ENCODE measurements at places on chromosomes 16 and 17.

DNA sequence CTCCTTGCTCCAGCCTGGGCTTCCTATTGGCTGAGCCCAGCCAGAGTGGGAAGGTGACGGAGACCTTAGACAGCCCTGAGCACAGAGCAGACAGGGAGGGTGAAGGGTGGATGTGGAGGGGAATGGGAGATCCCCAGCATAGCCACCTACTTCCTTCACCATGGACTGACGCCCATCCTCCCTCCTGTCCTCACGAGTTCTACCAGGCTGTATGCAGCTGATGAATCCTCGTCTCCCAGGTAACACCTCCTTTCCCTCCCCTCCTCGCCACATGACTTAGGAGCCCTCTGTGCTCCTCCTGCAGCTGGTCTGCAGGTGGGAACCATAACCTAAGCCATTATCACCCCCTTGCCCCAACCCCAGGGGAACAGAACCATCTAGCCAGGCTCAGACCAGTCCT is 9.0 kb upstream of the CRHR1 start:
- DNase-seq = no peak

- DNase-seq = no peak
Measured at GRCh38 chr17:35801583-35802224, 6.3 kb upstream of the MMP28 start.

- no peak for DNase-seq
Measured at GRCh38 chr16:2953706-2954627, 10.1 kb upstream of the KREMEN2 start.

DNA sequence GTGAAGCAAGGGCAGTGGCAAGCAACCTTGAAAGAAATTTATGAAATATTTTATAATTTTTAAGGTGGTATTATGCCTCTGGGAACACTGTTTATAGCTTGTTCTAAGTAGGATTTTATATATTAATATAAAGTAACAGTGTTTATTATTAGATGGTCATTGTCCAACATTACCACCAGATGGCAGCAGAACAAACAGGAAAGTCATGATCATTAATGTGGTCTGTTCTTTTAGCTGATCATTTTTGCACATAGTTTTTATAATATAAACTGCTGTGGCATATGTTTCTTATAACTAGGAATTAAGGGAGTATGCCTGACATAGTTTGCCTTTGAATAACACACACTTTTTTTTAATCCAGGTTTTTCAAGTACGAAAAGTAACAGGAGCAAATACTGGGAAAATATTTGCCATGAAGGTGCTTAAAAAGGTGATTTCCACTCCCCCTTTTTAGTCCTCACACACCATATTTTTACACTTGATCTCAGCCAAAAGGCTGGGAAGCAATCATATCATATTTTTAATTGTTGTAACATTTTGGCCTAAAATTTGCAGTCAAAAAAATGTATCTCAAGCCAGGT is 21.4 kb downstream of the RPS6KB1 start:
- DNase-seq = peak; percentile 24

- no peak for DNase-seq
Measured at GRCh38 chr16:73568769-73569168, 520.8 kb upstream of the ZFHX3 start.

GRCh38 chr17:6347776-6348175 is 87.1 kb downstream of the AIPL1 start:
- DNase-seq = no peak

- DNase-seq = no peak
Measured at GRCh38 chr16:83870830-83871229, 28.1 kb upstream of the MLYCD start.

- DNase-seq = no peak
Measured at GRCh38 chr17:3835410-3836229, 10.4 kb downstream of the NCBP3 start.

DNA sequence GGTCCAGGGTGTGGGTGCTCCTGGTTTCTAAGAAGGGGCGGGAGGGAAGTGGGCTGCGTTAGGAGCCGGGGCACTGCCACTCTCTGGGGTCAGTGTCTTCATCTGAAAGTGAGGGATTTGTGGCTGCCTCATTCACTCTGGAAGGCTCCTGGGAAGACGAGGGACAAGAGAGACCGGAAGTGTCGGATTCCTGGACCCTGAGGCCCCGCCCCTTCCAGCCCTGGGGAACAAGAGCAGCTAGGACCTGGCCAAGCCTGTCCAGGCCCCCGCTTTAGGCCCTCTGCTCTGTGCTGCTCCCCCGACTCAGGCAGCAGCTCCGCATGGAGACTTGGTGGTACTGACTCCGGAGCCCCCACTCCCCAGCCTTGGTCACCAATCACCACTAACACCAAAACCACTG is 6.5 kb downstream of the LGALS3BP start:
- no peak for DNase-seq

DNA sequence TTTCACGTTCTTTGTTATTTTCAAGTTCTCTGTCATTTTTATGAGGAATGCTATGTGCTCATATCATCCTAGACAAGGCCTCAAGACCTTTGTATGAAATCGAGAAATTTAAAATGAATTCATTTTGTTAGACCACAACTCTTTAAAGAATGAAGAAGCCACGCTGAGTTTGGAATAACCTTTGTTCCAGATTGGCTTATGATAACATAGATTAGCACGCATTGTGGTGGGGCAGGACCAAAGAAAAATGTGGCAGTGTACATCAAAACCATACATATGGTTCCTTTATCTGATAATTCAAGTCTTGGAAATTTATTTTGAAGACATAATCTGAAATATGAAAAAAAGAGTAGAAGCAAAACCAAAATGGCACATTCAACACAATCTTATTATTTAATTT is 2.2 kb downstream of the HSD17B2 start:
- no peak for DNase-seq

DNA sequence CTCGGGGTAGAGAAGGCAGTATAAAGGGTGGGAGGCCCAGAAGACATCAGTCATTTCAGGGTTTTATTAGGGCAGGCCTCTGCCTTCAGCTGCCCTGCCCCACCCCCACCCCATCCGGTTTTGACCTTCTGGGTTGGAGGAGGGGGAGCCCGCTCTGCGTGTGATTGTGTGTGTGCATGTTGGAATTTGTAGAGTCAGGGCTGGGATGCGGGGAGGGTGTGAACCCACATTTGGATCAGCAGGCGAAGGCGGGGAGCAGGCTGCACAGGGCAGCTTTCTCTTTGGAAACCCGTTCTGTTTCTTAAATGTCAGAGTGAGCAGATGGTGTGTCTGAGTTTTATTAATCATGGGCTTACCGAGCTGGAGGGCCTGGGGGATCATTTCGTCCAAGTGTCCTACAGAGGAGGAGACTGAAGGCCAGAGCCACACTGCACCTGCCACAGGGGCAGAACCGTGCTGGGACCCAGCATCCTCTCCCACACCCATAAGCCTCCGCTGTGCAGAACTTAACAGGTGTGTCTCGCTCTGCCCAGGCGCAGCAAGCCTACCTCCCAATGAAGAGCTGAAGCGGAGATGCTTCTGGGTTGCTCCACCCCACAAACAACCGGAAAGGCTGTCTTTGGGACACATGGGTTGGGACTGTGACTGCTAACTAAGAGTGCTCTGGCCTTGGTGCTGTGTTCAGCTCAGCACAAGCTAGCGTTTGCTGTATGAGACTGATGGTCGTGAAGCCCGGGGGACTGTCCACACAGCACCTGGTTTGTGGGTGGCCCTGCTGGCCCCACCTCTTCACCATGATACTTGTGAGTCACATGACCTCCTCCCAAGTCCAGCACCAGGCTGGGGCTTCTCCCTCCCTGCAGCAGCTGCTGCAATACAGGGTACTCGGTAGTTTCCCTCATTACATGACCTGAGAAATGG is 70.9 kb upstream of the GSE1 start:
- no peak for DNase-seq

- DNase-seq = no peak
Measured at GRCh38 chr17:74531231-74531761, at the start of gene CD300LB. CD300LB (minus strand) TSS chr17:74531475; CDS start chr17:74531350, 125 bp downstream.

GRCh38 chr17:77184474-77184873 is 43.7 kb downstream of the SEC14L1 start:
- DNase-seq = peak; percentile 39

GRCh38 chr16:50281391-50282009 is 15.1 kb downstream of the ADCY7 start:
- no peak for DNase-seq

GRCh38 chr16:81680444-81681275 is 98.4 kb upstream of the PLCG2 start:
- DNase-seq = no peak

GRCh38 chr16:82783933-82784572 is 157.3 kb downstream of the CDH13 start:
- DNase-seq = no peak

DNA sequence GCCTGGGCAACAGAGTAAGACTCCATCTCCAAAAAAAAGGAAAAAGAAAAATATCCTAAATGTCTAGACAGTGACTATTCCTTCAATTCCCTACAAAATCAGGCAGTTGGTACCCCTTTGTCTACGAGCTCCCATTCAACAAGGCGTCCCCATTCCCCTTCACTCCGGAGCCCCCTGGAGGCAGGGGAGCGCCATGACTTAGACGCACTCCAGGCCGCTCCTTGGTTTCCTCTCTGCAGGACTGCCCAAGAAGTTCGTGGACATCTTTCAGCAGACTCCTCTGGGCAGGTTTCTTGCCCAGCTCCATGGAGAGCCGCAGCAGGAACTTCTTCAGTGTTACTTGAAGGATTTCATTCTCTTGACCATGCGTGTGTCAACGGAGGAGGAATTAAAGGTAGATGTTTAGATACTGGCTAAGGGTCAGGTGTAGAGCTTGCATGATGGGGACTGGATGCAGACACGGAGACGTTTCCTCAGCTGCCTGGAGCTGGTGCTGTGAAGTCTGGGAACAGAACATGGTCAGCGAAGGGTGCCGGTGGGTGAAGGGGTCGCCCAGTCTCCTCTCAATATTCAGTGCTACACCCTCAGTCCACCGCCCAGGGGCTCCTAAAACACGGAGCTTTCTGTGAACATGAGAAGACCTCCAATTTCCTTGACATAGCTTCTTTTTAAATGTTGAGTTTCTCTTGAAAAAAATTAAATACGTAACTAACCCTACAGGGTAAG is 53.3 kb upstream of the ENDOV start:
- no peak for DNase-seq

DNA sequence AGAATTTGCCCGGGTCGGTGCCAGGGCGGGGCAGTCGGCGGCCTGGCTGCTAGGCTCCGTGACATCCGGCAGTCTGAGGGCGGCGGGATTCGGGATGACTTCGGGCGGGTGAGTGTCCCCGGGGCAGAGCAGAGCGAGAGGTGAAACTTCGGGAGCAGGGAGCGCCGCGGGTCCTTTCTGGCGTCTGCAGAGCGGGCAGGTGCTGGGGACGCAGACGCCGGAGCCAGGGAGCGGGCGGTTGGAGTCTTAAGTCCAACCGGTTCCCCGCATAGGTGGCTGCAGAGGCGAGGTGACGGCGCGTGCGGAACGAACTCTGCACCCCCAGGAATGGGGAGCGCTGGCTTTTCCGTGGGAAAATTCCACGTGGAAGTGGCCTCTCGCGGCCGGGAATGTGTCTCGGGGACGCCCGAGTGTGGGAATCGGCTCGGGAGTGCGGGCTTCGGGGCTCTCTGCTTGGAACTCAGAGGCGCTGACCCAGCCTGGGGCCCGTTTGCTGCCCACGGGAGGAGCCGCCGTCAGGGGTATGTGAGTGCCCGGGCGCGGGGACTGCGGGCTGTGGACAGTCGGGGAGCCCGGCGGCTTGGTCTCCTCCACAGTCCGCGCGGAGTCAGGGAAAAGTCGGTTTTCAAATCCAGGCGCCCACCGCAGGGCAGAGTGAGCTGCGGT is at the start of gene B4GALNT2:
Gene B4GALNT2 (plus strand): TSS at position 71 of the 666 bp plus-strand sequence. CDS start 24 bp downstream, at position 95.
- peak; percentile 17 for DNase-seq

GRCh38 chr16:74577882-74578366 is 29.0 kb downstream of the GLG1 start:
- peak; percentile 70 for DNase-seq

DNA sequence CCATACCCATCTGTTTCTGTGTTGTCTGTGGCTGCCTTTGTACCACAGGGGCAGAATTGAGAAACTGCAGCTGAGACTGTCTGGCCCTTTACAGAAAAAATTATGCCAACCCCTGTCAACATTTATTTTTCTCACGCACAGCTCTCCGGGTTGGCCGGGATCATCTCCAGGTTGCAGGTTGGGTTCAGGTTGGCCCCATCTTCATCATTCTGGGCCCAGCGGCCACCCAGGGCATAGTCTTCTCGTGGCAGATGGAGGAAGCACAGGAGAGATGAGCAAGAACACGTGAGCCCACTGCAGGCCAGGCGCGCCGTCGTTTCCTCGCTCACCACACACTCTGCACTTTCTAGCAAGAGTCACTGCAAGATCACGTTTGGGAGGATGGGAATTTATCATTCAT is 66.1 kb upstream of the SEC14L1 start:
- no peak for DNase-seq

GRCh38 chr17:68598545-68598961 is 2.6 kb downstream of the FAM20A start:
- no peak for DNase-seq

DNA sequence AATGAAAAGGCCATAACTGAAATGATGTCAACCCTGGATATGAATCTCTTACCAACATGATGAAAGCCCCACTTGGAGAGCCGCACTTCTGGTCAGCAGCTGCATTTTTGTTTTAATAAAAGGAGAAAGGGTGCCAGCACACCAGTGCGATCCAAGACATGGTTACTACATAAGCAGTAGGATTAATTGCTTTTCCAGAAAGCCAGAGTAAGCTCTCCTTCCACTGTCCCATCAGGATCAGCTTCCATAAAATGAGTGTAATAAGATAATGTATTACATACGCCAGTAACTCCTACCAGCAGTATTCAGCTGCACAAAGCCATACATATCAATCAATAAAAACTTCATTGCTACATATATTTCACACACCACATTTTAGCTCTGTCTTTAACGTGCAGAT is 26.3 kb upstream of the NACA2 start:
- DNase-seq = no peak

DNA sequence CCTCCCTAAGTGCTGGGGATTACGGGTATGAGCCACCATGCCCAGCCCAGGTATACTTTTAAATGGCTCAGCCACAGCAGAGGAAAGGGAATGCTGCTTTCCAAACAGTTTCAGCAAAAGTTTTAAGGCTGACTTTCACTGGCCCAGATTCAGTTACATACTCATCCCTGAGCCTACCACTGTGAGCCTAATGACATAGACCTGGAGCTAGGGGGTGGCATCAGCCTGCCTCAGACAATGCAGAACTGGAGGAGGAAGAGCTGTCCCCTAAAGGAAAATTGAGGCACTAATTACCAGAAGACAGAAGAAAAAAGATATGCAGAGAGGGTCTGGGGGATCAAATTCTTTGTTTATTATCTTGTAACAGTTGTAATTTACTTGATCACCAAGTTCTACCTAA is 43.9 kb downstream of the HS3ST4 start:
- DNase-seq = no peak

- no peak for DNase-seq
Measured at GRCh38 chr17:4135489-4135888, 7.3 kb downstream of the ZZEF1 start.

Measured in mammary epithelial cell (primary cell).